ENCODE measurements at places on chromosomes 7 and 10.

DNA sequence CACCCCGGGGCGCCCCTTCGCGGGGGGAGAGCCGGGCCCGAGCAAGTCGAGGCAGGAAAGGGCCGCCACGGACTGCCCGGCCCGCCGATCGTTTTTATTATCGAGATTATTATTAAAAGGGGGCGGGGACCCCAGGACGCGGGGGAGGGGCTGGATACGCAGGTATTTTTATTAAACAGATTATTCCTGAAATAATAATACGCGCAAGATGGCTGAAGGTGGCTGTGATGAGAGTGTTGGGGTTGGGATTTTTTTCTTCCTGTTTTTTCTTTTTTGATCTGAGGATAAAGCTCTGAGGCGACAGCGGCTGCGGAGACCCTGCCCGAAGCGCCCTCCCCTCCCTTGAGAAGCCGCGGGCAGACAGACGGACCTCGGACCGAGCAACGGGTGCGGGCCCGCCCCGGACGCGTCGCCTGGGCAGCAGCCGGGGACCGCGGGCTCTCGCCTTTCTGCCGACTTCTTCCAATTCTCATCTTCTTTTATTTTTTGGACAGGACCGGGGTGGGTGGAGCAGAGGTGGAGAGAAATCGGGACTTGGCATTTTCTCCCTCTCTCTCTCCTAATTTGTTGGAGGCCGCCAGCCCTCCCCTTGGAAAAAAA, 1.4 kb upstream of the TRIM8 start:
- DNase-seq: peak; percentile 57

DNA sequence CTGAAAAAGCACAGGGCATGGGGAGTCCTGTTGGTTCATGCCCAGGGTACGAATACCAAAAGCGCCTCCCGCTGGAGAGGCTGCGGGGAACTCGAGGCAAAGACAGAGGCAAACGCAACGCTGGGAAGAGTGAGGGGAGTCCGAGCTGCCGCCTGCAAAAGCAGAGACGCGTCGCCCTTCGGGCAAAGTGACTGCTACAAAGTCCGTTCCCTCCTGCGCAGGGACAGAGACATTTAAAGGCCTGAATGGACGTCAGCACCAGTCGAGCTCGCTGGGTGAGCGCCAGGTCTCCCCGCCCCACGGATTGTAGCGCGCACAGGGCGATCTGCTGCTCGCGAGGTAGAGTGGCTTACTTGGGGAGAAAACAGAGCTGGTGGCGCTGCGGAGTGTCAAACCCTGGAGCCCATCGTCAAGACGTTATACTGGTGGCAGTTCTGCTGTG, 732.8 kb downstream of the ZWINT start:
- DNase-seq: no peak

- DNase-seq: no peak
Observed at GRCh38 chr7:90313907-90314306, 7.2 kb downstream of the FAM237B start.

GRCh38 chr10:96306516-96306915, 2.3 kb downstream of the DNTT start:
- no peak for DNase-seq

GRCh38 chr7:106802589-106802988, 62.5 kb upstream of the PIK3CG start:
- DNase-seq: no peak

DNA sequence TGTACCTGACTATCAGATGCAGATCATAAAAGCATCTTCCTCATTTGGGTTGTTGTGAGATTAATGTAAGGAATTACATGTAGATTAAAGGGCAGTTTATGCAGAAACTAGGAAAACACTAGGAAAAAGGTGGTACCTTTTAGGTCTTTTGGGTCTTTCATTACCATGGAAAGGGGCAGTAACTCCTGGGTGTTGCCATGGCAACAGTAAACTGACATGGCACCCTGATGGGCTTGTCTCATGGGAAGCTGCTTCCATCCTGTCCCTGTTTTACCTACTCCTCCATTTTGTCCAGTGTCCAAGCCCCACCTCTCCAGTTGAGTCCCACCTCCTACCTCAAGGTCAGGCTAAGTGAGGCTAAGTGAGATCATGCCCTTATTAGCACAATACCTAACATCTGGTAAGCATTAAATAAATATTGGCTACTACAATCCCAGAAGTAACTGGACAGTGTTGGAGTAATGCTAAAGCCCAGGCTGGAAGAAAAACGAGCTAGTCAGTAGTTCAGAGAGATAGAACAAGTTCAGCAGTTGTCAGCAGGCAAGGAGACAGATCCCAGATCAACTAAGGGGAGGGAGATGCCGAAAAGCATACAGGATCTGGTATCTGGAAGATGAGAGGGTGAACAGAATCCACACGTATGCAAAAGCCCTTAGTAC, 240.0 kb upstream of the AUTS2 start:
- no peak for DNase-seq

DNA sequence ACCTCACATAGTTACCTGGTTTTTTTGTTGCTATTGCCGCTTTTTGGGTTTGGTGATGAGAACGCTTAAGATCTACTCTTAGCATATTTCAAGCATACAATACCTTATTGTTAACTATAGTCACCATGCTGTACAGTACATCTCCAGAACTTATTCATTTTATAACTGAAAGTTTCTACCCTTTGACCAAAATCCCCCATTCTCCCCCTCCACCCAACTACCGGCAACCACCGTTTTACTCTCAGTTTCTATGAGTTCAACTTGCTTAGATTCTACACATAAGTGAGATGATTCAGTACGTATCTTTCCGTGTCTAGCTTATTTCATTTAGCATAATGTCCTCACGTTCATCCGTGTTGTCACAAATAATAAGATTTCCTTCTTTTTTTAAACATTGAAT, 86.7 kb upstream of the IL6 start:
- DNase-seq: peak; percentile 14

DNA sequence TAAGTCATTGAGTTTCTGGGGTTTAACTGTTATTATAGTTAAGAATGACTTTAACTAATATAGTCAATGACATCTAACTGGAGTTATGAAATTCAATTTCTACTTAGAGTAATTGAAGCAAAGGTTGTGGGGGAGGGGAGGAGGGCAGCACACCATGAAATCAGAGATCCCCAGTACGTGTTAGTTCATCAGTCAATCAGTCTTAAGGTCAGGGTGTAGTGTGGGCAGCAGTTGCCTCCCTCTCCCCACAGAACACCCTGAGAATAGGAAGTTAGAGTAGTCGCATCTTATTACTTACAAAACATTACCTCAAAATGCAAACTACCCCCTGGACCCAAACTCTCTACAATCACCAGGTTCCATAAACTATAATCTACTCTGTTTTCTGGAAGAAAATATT, 7.0 kb upstream of the HPS1 start:
- DNase-seq: no peak

- DNase-seq: no peak
Observed at GRCh38 chr7:85000735-85001350, 186.0 kb downstream of the SEMA3D start.

- no peak for DNase-seq
Observed at GRCh38 chr7:73739387-73739767, 775 bp upstream of the ABHD11 start.

DNA sequence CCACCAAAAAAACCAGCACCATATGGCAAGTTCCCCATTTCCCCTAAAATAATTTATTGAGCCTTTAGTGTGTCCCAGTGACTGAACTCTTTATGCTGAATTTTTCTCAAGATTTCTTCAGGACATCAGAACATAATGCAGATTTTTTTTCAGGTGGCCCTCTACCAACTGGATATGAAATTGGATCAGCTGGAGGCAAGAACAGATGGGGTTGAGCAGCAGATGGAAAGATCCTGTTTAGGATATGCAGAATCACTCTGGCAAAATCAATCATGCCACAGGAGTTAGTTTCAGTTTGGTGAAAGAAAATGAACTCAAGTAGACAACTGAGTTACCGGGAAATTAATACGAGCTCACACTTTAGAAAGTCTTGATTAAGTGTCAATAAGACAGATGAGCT, 761.5 kb upstream of the C7orf33 start:
- no peak for DNase-seq

DNA sequence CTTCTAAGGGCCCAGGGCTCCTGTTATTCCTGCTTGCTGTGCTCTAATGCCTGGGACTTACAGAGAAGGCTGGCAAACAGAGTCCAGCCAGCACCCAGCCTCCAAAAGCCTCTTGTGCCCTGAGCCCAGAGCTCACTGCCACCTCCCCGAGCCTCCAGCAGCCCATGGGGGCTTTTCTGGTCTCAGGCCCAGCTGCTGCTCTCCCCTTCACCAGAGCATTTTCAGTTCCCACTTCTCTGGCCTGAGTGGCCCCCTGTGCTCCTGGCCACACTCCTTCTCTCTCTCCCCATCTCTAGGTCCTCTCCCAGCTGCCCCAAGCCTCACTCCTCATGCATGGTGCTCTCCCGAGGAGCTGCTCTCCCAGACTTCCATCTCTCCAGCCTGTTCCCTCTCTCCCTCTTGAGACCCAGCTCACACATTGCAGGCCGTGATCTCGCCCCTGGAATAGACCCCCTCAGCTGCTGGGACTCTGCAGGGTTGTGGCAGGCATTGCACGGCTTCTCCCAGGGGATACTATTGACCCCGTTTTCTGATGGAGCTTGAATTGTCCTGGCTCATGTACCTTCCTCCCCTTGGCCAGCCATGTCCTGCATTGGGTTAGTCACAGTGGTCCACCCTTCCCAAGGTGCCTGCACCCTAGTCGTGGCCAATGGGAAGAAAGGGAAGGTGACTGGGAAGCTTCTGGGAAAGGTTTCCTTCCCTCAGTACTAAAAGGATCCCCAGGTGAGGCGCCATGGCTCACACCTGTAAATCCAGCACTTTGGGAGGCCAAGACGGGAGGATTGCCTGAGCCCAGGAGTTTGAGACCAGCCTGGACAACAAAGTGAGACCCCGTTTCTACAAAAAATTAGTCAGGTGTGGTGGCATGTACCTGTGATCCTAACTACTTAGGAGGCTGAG, 9.0 kb upstream of the RASSF4 start:
- no peak for DNase-seq

DNA sequence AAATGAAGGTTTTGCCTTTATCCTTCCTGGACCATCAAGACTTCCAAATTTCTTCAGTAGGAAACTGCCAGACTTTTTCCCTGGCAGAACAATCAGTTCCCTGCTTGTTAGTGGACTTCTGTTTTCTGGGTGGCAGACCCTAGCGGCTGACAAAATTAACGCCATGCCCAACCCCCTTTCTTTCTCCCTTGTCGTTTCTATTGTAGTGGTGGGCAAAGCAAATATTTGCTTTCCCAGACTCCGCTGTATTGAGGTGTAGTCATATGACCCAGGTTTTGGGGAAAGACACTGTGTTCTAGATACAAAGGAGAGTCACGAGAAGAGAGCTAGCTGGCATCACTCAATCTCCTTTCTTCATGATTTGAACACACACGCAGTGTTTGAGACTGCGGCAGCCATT, 7.7 kb downstream of the PON2 start:
- DNase-seq: no peak

- DNase-seq: no peak
Observed at GRCh38 chr7:37016064-37016878, 292.0 kb upstream of the AOAH start.

DNA sequence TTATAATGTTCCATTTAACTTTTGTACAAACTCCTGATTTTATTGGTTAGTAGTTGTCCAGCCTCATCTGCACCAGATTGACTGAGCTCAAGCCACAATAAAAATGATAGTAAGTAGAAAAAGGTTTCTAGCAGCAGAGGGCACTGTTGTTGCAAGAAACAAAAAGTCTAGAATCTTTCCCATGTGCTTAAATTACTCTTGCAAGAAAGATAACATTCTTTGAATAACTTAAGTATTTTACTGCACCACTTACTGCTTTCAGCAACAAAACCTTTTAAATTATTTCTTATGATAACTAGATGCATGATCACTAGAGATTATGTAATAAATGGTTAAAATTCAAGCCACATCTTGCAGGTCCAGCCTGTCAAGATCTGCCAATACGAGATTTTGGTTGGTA, 27.0 kb downstream of the LMOD2 start:
- DNase-seq: no peak

- no peak for DNase-seq
Observed at GRCh38 chr10:895324-895723, 36.2 kb downstream of the LARP4B start.

DNA sequence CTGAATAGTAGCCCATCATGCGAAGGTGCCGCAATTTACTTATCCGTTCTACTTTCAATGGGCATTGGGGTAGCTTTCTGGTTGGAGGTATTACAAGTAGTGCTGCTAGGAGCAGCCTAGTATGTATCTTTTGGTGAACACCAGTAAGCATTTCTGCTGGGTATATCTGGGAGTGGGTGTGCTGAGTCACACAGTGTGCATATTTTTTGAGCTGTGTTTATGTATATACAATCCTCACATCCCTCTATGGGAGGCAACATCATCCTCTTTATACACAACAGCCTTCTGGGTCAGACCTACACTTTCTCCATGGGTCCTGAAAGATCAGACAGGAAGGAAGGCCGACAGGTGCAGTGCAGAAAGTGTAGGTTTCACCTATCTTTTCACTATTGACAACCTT, 36.3 kb downstream of the PYROXD2 start:
- DNase-seq: no peak

GRCh38 chr10:98414578-98414931, 427 bp downstream of the PYROXD2 start:
- no peak for DNase-seq

DNA sequence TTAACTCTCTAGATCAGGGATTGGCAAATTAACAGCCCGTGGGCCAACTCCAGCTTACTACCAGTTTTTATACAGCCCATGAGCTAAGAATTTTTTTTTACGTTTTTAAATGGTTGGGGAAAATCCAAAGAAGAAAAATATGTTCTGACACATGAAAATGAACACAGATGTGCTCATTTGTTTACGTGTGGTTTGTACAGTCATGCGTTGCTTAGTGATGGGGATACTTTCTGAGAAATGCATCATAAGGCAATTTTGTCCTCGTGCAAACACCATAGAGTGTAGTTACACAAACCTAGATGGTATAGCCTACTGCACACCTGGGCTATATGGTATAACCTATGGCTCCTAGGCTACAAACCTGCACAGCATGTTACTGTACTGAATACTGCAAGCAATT, 8.3 kb upstream of the SMKR1 start:
- DNase-seq: no peak

DNA sequence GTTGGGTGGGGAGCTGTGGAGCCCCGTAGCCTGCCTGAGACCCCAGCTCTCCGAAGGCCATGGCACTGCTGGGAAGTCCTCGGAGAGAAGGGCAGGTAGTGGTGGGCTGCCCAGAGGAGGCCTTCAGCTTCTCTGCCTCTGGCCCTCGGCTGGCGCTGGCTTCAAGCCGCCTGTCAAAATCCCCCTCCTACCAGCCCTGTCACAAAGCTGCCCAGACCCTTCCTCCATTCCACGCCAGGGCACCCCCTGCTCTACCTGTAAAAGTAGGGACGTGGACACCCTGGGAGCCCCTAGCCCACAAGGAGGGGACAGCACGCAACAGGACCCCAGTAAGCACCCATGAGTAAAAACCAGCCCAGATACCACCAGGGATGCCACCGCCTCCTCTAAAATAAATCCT, 31.6 kb downstream of the MAD1L1 start:
- no peak for DNase-seq

All from stimulated activated CD4-positive, alpha-beta T cell treated with anti-CD3 and anti-CD28 coated beads, Interleukin-4, amount 100 ng/mL, for 1 hour (primary cell).